ENCODE measurements at places on chromosomes 5 and 9. TPM values are rescaled to one million over a fixed set of nuclear protein-coding genes. Genes with fewer than 3 reads are reported as not detected.
A peak's percentile ranks its signal among the peaks of the same experiment; 100 is the strongest.

- no peaks in the 10 kb centered on the region for H3K4me1 ChIP-seq
- H3K27me3 ChIP-seq, result no peaks in the 10 kb centered on the region
- H3K4me3 ChIP-seq, result no peak overlapping the region
- no peak for DNase-seq
- no peaks in the 10 kb centered on the region for H3K36me3 ChIP-seq
Observed at GRCh38 chr5:92409134-92409533, 1026.0 kb upstream of the ARRDC3 start.

DNA sequence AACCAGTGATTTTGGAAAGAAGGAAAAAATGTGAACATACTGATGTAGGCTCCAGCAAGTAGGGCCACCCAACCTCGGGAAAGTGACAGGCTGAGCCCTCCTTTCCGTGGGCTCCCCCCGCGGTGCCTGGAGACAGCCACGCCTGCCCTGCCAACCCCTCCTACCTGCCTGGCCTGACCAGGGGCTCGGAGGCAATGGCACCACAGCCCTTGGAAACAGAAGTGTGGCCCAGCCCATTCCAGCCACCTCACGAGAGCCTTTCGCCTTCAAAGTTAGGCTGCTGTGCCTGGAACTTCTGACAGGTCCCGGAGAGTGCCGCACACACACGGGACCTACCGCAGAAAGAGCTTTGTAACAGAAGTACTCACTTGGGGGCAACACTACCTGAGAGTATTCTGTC, 49.5 kb upstream of the LRRC14B start:
- no peak for DNase-seq
- no peaks in the 10 kb centered on the region for H3K36me3 ChIP-seq
- no peaks in the 10 kb centered on the region for H3K4me1 ChIP-seq

DNA sequence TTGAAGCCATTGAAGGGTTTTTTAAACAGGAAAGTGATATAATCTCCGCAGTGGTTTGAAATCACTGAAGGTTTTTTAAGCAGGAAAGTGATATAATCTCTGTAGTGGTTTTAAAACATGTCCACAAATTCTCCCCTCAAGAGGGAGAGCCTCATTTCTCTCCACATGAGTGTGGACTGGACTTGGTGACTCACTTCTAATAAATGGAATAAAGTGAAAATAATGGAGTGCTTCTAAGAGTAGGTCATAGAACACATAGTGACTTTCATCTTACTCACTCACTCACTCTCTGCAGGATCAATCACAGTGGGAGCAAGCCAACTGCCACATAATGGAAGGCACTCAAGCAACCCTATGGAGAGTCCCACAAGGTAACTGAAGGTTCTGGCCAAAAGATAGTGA, 12.0 kb downstream of the CTNNAL1 start:
- no peak overlapping the region for H3K4me3 ChIP-seq
- H3K27me3 ChIP-seq, result no peaks in the 10 kb centered on the region
- no peak for DNase-seq
- H3K27ac ChIP-seq, result peak overlapping the region; percentile 35
- H3K4me1 ChIP-seq, result peaks cover 12% of the 10 kb centered on the region

GRCh38 chr5:50401336-50401735, 39.8 kb downstream of the EMB start:
- no peak for DNase-seq
- no peaks in the 10 kb centered on the region for H3K36me3 ChIP-seq
- H3K4me3 ChIP-seq, result no peak overlapping the region
- no peak overlapping the region for H3K27ac ChIP-seq

DNA sequence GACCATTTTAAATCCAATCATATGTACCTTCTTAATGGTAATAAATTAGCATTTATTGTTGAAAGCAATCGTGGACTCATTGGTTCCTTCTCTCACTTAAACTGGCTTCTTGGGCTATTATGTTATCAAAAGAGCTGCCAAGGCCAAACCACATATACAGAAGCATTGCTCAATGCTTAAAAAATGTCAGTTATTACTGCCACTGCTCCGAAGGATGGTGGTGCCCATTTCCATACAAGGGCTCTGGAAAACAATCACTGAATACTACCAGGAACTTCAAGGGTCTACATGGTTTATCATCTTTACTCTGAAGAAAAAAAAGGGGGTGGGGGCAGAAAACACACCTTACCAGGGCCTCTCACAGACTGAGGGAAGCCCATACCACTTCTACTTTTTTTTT, 104.3 kb downstream of the GNAQ start:
- H3K36me3 ChIP-seq, result no peaks in the 10 kb centered on the region
- peaks cover 20% of the 10 kb centered on the region for H3K4me1 ChIP-seq
- H3K4me3 ChIP-seq, result no peak overlapping the region
- DNase-seq, result no peak
- H3K27ac ChIP-seq, result peak overlapping the region; percentile 48

DNA sequence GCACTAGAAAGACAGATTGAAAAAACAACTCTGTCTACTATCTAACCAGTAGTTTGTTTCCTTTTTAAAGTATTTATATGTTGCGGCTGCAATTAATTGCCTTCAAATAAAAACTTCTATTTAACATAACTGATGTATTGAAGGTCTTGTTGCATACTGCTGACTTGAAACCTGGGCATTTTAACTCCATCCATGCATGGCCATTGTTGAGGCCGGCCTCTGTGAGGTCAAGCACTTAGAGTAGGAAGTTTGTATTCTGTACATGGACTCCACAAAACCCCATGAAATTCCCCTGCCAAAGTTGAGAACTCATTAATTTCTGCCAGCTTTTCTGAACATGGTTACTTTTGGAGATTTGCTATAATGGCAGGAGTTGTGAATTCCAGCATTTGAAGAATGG, 150.6 kb downstream of the GAS1 start:
- H3K4me3 ChIP-seq, result no peak overlapping the region
- no peak overlapping the region for H3K27ac ChIP-seq
- no peaks in the 10 kb centered on the region for H3K36me3 ChIP-seq

GRCh38 chr5:166369346-166369745, 1922.1 kb upstream of the WWC1 start:
- no peaks in the 10 kb centered on the region for H3K36me3 ChIP-seq
- H3K4me1 ChIP-seq, result no peaks in the 10 kb centered on the region
- no peak overlapping the region for H3K4me3 ChIP-seq
- no peak overlapping the region for H3K27ac ChIP-seq
- no peaks in the 10 kb centered on the region for H3K27me3 ChIP-seq
- no peak for DNase-seq

DNA sequence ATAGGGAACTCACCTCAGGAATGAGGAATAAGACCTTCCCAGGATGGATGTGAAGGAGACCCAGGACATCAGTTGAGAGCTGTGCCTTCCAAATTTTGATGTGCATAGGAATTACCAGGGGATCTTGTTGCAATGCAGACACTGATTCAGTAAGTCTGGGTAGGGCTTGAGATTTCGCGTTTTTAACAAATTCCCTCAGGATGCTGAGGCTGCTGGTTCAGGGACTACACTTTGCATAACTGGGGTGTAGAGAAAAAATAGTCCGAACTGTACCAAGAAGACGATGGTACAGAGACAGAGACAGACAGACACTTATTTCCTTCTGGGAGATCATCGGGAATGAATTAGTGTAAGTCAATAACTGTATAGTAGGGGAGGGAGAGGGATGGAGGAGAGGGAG, 82.3 kb upstream of the FREM1 start:
- H3K4me1 ChIP-seq, result 0 out of 2 replicates have a peak, but pooled peaks cover 7% of the 10 kb centered on the region
- no peaks in the 10 kb centered on the region for H3K27me3 ChIP-seq
- H3K4me3 ChIP-seq, result peak overlapping the region; percentile 92
- DNase-seq, result no peak

GRCh38 chr9:84811072-84811750, 141.7 kb downstream of the NTRK2 start:
- peaks cover 19% of the 10 kb centered on the region for H3K27me3 ChIP-seq
- DNase-seq, result no peak
- no peak overlapping the region for H3K27ac ChIP-seq
- no peaks in the 10 kb centered on the region for H3K36me3 ChIP-seq
- H3K4me3 ChIP-seq, result no peak overlapping the region

GRCh38 chr5:37075399-37075950, 173.7 kb downstream of the CPLANE1 start:
- no peaks in the 10 kb centered on the region for H3K36me3 ChIP-seq
- no peaks in the 10 kb centered on the region for H3K4me1 ChIP-seq
- no peaks in the 10 kb centered on the region for H3K27me3 ChIP-seq
- H3K4me3 ChIP-seq, result no peak overlapping the region
- DNase-seq, result peak; percentile 22
- H3K27ac ChIP-seq, result no peak overlapping the region

DNA sequence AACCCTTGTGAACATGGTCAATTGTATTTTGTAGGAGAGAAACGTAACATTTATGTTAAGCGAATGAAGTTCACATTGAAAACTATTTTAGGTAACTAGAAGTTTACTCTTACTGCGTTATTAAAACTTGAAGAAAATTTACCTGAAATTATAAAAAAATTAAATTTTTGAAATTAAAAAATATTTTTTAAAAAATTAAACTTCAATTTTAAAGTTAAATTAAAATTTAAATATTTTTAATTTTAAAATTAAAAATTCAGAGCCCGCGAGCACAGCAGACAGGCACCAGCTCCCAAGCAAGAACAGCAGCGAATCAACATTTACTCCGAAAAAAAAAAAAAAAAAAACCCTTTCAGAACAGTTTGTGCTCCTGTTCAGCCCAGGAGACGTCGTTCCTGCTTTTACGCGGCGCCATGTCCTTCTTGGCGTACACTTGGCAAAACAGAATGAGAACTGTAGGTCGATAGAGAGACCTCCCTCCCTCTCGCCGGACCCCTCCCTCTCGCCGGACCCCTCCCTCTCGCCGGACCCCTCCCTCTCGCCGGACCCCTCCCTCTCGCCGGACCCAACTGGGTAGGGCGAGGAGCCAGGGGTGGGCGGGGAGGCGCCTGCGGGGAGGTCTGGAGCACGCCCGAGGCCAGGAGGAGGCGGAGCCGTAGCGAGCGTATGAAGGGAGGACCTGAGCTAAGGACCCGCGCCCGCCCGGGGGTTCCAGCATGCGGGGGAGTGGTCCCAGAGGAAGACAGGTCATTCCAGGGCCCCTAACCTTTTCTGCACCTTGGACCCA, 235.8 kb downstream of the ROR2 start:
- no peak for DNase-seq
- peaks cover 25% of the 10 kb centered on the region for H3K27me3 ChIP-seq
- H3K4me3 ChIP-seq, result peak overlapping the region; percentile 41
- H3K4me1 ChIP-seq, result no peaks in the 10 kb centered on the region

DNA sequence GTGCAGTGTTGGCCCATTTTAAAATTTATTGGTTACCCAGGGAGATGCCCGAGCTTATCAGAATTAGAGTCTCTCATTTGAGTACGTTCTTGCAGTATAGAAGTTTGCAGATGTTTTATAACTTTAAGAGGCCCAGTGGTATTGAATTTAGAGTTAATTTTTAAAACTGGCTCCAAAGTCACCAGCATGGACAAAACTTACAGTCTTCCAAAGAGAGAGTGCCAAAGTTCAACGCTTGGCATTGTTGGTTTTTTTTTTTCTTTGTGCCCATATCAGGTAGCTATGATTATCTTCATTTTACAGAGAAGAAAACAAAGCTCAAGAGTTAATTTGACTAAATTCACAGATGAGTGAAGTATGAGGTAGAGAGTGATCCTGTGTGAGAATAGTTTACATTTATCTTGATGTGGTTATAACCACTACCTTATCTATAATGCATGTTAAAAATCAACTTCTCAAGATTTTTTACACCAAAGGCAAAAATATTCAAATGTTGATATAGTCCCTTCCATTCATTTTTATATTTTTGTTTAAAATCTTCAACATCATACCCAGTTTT, 273.7 kb upstream of the DMRT1 start:
- no peak overlapping the region for H3K4me3 ChIP-seq
- no peaks in the 10 kb centered on the region for H3K36me3 ChIP-seq
- no peaks in the 10 kb centered on the region for H3K27me3 ChIP-seq
- no peak for DNase-seq

- no peak overlapping the region for H3K4me3 ChIP-seq
- no peaks in the 10 kb centered on the region for H3K36me3 ChIP-seq
- DNase-seq, result peak; percentile 77
- no peaks in the 10 kb centered on the region for H3K27me3 ChIP-seq
- H3K27ac ChIP-seq, result peak overlapping the region; percentile 61
Observed at GRCh38 chr9:109286571-109286977, 34.3 kb downstream of the EPB41L4B start.

DNA sequence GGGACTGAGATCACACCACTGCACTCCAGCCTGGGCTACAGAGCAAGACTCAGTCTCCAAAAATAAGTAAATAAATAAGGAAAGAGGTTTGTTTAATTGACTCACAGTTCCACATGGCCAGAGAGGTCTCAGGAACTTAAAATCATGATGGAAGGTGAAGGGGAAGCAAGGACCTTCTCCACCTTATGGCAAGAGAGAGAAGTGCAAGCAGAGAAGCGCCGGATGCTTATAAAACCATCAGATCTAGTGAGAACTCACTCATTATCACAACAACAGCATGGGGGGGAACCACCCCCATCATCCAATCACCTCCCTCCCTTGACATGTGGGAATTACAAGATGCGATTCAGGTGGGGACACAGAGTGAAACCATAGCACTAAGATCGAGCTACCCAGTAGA, 22.8 kb upstream of the RGMB start:
- no peak overlapping the region for H3K4me3 ChIP-seq
- H3K27me3 ChIP-seq, result no peaks in the 10 kb centered on the region
- DNase-seq, result no peak
- H3K27ac ChIP-seq, result no peak overlapping the region
- H3K4me1 ChIP-seq, result peaks cover 17% of the 10 kb centered on the region

DNA sequence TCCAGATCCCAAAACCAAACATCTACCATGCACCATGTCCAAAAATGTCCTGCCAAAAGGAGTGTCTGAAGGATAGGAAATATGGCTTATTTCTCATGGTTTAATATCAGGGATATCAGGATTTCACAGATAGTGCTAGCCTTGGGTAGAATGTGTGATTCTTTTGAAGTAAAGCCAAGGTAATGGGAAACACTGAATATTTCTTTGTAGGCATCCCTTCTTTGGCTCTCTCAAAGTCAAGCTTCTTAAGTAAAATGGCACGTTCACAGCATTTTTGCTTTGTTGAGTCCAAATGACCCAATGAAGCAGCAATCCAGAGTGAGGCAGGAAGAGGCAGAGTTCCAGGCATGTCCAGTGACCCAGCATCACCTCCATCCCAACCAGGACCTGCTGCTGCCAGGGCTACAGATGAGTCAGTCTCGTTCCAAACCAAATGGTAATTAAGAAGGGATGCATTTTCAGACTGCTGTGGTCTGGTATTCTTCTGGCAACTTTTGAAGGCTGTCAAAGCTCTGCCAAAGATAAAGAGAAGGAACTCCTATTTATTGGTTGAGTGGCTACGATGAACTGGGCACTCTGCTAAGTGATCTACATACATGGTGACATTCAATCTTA, 678.8 kb upstream of the KLF4 start:
- no peak for DNase-seq
- H3K27me3 ChIP-seq, result no peaks in the 10 kb centered on the region
- H3K4me3 ChIP-seq, result no peak overlapping the region
- peaks cover 18% of the 10 kb centered on the region for H3K4me1 ChIP-seq
- H3K36me3 ChIP-seq, result no peaks in the 10 kb centered on the region

The LECT2 gene
- total RNA-seq, result not detected

The PCDHB2 gene
- total RNA-seq, result 4.0 TPM

The BSPRY gene
- 28.8 TPM for total RNA-seq

The FBP2 gene
- total RNA-seq, result not detected

The BARHL1 gene
- total RNA-seq, result not detected

The PPP1R26 gene
- 41.2 TPM for total RNA-seq

The GMCL2 gene
- not detected for total RNA-seq
